ENCODE measurements at places on chromosomes 16 and 17.

DNA sequence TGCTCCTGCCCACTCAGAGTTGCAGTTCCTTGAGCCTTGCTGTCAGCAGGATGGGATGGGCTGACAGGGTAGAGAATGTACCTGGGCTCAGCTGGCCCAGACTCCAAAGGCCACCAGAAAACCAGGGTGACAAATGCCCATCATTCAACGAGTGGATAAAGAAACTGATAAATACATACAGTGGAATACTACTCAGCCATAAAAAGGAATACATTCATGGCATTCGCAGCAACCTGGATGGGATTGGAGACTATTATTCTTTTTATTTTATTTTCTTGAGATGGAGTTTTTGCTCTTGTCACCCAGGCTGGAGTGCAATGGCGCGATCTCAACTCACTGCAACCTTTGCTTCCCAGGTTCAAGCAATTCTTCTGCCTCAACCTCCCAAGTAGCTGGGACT lies 19.9 kb downstream of the SGSM2 start:
- H3K4me1 ChIP-seq = peaks cover 16% of the 10 kb centered on the region
- no peaks in the 10 kb centered on the region for H3K27me3 ChIP-seq
- no peak overlapping the region for H3K27ac ChIP-seq
- H3K36me3 ChIP-seq = peaks cover 2% of the 10 kb centered on the region

- no peak overlapping the region for H3K4me3 ChIP-seq
- peak overlapping the region; percentile 9 for H3K27ac ChIP-seq
- DNase-seq = peak; percentile 44
Measured at GRCh38 chr17:50737118-50737698, 17.8 kb downstream of the LUC7L3 start.

GRCh38 chr17:60631119-60631518 lies 31.1 kb downstream of the PPM1D start:
- H3K4me1 ChIP-seq = peaks cover 11% of the 10 kb centered on the region
- H3K36me3 ChIP-seq = peaks cover 9% of the 10 kb centered on the region
- no peak overlapping the region for H3K4me3 ChIP-seq
- H3K27me3 ChIP-seq = no peaks in the 10 kb centered on the region

DNA sequence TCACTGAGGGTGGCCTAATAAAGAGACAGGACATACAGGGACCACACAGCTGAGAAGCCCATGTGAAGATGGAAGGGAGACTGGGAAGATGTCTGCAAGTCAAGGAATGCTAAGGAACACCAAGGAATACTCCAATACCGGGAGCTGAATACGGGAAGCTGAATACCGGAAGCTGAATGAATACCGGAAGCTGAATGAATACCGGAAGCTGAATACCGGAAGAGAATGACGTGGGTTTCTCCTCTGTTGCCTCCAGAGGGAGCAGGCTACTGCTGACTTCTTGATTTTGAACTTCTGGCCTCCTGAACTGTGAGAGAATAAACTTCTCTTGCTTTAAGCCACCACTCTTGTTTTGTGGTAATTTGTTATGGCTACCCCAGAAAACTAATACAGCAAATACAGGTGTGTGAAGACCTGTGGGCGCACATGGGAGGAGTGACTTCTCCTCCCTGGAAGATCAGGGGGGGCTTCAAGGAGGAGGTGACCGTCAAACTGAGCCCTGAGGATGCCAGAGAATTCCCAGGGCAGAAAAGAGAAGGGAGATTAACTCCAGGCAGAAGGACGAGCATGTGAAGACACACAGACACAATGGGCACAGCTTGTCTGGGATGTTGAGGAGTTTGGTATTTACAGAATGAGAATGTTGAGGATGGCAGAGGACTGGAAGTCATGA lies 259.9 kb downstream of the IRF8 start:
- no peak overlapping the region for H3K27ac ChIP-seq
- DNase-seq = no peak
- no peak overlapping the region for H3K4me3 ChIP-seq
- H3K27me3 ChIP-seq = peaks cover 8% of the 10 kb centered on the region
- peaks cover 4% of the 10 kb centered on the region for H3K4me1 ChIP-seq
- peaks cover 3% of the 10 kb centered on the region for H3K36me3 ChIP-seq
